ENCODE measurements at places on chromosomes 1 and 21.

DNA sequence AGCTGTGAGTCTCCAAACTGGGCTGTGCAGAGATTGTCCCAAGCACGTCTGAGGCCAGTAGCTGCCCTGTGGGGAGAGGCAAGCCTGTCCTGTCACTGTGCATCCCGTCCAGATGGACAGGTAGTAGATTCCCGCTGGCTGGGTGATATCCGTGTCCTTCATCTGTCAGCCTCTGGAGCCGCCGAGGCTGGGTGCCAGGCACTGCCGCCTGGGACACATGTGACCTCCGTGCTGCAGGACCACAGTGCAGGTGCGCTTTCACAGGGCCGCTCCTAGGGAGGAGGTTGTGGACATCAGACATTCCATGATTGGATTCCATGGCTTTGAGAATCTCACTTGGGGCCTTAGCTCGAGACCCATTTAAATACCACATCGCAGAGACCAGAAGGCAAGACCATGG, 4.7 kb downstream of the PDXK start:
- DNase-seq = no peak

- no peak for DNase-seq
These were observed 18.8 kb downstream of the RHBG start for GRCh38 chr1:156387870-156388173.

DNA sequence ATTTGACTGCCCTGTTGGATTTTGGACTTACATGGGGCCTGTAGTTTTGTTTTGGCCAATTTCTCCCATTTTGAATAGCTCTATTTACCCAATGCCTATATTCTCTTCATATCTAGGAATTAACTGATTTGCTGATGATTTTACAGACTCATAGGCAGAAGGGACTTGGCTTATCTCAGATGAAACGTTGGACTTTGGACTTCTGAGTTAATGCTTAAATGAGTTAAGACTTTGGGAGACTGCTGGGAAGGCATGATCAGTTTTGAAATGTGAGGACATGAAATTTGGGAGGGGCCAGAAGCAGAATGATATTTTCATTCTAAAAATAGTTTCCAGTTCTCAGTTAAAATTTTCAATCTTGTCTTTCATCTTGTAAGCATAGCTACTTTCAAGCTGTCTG, 222.3 kb downstream of the COP1 start:
- DNase-seq = no peak

DNA sequence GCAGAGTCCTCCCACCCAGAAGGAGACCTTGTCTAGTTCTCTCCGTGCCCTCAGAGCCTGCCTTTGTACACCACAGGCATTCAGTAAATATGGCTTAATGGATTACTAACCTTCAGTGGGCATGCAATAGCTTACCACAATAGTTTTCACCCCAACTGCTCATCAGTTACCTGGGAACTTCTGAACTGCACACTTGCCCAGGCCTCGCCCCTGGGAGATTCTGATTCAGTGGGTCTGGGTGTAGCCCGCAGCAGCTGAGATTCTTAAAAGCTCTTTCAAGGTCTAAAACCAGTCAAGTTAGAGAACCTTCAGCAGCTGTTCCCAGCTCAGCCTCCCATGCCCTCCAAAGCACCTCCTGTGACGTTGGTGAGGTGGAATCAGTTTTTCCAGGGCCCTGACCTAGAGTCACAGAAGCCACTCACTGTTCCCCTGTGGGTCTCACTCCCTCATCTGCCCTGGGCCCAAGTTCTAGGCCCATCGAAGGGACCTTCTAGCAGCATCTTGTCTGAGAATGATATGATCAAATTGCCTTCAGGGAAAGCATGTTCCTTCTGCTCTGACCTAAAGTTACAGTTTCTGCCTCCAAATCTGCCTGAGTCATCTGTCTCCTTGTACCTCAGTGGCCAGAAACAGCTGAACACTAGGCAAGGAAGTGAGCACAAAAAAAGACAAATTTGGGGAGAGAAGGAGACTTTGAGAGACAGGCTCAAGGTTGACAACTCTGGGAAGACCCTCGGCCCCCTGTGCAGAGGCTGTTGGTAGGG, 10.8 kb downstream of the ASAP3 start:
- no peak for DNase-seq

GRCh38 chr1:1121611-1122077, 5.8 kb upstream of the C1orf159 start:
- DNase-seq = no peak

DNA sequence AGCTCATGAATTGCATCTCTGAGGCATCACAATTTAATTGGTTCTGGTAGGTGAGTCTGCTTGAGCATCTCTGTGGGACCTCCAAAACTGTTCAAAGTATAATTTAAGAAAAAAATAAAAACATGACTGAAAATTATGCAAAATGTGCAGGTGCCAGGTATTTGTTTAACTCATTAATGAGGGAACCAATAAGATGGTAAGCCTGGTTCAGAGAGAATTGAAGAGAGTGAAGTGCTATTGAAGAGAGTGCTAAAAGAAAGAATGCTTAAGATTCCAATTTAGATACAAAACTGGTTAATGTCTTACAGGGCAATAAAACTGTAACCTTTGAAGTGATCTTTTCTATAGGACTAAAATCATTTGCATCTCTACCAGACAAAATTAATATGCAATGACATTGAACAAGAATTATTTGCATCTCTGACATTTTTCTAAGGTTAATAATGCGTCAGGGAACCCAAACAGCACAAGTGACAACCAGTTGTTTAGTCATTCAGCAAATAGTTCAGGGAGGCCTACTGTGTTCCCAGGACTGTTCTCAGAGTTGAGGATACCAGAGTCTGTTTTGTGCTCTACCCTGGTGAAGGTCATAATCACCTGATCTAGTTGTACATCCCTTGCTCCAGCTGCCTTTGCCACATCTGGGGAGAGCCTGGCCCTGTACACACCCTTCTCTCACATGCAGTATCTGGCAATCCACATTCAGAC, 183.5 kb downstream of the PATJ start:
- DNase-seq = no peak

GRCh38 chr1:25994402-25995150, 3.3 kb downstream of the PAFAH2 start:
- no peak for DNase-seq

DNA sequence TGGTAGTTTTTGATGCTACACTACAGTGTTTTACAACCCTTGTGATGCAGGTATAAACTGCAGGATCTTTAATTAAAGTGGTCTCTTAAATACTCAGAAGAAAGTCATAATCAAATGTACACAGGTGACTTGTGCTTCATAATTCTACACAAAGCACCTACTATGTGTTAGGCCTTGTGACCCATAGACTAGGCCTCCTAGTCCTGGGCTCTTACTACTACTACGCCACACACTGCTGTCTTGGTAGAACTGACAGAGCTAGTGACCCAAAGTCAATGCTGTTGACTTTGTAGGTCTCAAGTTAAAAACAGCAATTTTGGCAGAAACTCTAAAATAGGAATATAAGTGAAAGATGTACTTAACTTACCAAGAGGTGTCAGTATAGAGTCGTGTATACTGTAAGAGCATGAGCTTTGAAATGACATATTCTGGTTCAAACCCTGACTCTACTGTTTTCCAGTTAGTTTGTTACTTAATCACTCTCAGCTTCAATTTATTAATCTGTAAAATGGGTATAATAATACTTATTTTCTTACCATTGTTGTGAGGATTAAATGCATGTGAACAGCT, 48.6 kb upstream of the LMO4 start:
- DNase-seq = peak; percentile 17

DNA sequence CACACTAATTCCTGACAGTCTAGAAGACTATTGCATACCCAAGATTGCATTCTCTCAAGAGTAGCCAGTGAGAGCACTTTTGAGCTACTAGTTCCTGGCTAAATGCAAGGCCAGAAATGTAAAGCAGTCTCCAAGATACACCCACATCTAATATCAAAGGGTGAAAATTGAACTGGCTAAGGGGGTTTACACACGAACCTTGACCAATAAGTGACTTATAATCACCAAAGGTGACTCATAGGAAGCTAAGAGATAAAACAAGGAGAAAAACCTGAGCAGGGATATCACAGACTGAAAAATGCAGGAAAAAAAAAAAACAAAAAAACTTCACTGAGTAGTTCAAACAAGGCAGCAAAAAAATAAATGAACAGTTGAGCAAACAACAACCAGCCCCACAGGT, 172.2 kb upstream of the RRP15 start:
- no peak for DNase-seq

DNA sequence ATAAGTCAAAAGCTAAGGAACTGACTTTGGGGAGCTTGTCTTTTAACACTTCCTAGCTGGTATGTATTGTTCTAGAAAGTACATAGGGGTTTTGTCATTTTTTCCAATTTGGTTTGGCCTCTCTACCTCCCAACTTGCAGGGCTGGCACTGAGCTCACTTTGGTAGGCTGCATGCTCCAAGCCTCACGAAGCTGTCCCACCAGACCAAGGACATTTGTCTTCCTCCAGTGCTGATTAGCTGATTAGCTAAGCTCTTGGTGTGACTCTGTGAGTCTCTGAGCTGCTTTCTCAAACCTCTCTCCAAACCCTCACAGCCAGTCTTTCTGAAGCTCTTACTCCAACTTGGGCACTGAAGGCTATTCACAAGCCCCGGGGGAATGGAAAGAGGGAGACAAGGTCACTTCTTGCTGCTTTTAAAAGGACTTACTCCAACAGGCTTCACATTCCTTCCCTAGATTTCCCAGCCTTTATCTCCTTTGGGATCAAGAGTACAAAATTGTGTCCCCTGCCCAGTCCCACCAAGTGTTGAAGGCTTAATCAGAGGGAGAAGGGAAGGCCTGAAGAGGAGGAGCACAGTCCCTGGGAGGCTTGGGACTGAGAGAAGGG, 893 bp upstream of the CFAP45 start:
- DNase-seq = no peak
